Muscle of leg (tissue), 16 donors: ENCODE measurements at places on chromosomes 1 and 21.

GRCh38 chr1:64915381-64916274 is 50.7 kb downstream of the JAK1 start:
- DNase-seq: no peak

GRCh38 chr21:39065917-39066316 is 117.3 kb downstream of the PSMG1 start:
- no peak for DNase-seq

DNA sequence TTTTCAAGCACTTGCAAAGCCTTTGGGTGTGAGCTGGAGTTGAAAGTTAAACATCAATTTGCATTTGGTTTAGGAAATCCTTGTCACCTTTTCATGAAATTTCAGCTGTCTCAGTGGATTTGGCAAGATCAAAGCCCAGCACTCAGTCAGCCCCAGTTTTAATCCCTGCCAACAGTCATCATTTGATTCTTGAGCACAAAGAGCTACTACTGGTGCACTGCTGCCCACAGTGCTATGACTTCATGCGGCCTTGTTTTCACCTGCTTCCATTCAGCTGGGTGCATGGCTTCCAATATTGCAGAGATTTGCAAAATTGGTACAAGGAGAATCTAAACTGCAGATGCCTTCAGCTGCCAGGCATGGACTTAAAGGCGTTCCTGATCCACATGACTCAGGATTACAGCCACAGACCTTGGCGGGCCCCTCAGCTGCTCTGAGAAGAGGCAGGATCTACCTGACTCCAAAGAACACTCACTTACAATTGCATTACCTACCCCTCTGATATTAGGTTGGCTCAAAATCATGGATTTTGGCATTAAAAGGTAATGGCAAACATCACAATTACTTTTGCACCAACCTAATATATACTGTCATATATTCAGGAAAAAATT is 259.1 kb downstream of the DSCAM start:
- no peak for DNase-seq

DNA sequence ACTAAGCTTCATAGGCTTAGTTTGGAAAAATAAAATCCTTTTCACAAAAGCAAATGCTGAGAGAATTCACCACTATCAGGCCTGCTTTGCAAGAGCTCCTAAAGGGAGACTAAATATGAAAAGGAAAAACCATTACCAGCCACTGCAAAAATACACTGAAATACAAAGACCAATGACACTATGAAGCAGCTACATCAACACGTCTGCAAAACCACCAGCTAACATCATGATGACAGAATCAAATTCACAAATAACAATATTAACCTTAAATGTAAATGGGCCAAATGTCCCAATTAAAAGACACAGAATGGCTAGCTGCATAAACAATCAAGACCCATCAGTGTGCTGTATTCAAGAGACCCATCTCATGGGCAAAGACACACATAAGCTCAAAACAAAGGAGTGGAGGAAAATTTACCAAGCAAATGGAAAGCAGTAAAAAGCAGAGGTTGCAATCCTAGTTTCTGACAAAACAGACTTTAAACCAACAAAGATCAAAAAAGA is 28.8 kb downstream of the AKT3 start:
- no peak for DNase-seq

- peak; percentile 52 for DNase-seq
Observed at GRCh38 chr1:64184003-64184440, 19.4 kb upstream of the UBE2U start.

GRCh38 chr1:55150880-55151588 is 64.1 kb downstream of the USP24 start:
- DNase-seq: peak; percentile 56

GRCh38 chr1:219088778-219089557 is 84.7 kb upstream of the LYPLAL1 start:
- DNase-seq: peak; percentile 33

DNA sequence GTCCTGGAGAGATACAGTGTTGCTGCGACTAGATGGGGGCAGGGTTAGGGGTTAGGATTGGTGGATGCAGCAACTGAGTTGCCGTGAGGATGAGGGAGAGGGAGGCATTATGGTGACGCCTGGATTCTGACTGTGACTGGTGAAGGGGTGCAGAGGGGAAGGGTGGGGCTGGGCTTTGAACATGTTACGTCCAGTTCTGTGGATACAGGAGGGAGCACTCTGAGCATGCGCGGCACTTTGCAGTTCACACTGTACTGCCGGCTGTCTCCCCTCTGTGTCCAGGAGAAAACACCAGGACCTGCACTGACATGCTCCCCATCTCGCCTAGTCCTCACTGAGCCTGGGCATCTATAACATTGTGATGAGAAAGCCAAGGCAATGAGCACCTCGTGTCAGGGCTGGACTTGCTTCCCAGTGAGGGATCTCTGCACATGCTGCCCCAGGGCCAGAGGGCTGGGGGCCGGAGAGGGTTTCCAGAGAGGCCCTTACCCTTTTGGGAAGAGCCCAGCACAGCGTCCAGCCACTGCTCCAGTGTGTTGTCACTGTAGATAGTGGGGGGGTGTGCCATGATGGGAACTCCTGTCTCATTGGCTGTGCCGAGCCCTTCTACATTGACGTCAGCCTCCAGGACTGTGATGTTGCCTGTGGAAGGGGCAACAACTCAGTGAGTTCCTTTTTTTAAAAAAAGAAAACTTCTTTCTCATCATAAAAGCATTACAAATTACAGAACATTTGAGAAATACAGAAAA is 7.6 kb downstream of the FAM151A start:
- DNase-seq: peak; percentile 30

- peak; percentile 88 for DNase-seq
Observed at GRCh38 chr1:236850077-236850979, 55.2 kb downstream of the MTR start.

DNA sequence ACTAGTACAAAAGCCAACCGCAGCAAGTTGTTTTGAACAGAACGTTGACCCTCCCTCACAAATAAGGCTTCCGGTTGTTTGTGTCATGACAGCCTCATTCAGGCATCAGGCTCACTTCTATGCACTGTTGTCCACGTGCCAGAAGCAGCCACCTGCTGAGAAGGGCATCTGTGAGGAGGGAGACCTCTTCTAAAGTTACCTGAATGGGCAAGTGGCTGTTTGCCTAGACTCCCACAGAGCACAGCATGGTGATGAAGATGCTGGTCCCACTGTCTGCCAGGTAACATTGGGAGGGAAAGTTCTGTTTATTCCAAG is 176.1 kb downstream of the CLIC6 start:
- peak; percentile 49 for DNase-seq

GRCh38 chr1:32151319-32151787 is 28.1 kb upstream of the TXLNA start:
- peak; percentile 90 for DNase-seq

GRCh38 chr1:25990702-25991395 is 7.0 kb downstream of the PAFAH2 start:
- no peak for DNase-seq

DNA sequence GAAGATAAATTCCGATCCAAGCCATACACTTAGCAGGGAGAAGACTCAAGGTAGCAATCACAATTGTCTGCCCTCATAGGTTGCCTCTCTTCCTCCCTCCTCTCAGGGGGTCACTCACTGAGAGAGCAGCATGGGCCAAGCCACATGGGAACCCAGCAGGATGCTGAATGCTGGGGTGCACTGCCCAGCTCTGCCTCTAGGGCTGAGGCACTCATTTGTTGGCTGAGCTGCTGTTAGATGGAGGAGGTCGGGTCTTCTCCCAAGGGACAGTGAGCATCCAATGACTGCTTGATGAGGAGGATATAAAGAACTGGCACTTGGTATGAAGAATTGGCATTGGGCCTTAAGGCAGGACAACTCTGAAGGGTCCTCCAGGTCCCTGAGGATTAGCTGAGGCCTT is 418.8 kb downstream of the SIPA1L2 start:
- no peak for DNase-seq

- no peak for DNase-seq
Observed at GRCh38 chr21:15366555-15366954, 301.8 kb upstream of the NRIP1 start.

- DNase-seq: no peak
Observed at GRCh38 chr1:86972262-86972661, 57.8 kb downstream of the HS2ST1 start.

DNA sequence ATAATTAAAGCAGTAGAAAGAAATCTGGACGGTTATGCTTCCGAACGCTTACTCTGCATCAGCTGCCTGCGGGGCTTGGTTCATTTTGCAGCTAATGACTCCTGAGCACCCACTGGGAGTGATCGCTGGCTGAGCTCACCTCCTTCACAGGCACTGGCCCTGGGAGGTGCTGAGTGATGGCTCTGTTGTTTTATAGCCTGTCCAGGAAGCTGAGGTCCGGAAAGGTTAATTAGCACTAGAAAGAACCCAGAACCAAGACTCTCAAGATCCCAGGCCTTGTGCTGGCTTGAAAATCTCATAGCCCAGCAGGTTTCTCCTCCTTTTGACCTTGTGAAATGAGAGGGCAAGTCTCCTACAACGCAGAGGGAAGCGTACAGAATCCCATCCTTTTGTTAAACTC is 226.2 kb downstream of the AJAP1 start:
- no peak for DNase-seq

DNA sequence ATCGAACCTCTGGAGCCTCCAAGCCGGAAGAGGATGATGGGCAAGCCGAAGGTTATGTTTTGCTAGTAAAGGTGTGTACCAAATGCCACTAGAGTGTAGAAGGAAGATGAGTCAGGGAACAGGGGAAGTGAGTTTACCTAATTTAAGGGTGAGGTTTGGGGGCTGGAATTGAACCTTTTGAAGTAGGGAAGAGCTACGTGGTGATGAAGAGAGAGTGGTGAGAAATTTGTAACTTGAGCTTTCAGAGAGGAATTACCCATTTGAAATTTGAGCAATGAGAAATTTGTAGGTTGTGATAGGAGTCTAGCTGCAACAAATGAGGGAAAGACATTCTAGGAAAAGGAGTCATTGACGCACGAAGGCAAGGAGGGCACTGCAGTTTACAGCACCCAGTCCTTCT is 70.0 kb upstream of the TENT5C start:
- no peak for DNase-seq

DNA sequence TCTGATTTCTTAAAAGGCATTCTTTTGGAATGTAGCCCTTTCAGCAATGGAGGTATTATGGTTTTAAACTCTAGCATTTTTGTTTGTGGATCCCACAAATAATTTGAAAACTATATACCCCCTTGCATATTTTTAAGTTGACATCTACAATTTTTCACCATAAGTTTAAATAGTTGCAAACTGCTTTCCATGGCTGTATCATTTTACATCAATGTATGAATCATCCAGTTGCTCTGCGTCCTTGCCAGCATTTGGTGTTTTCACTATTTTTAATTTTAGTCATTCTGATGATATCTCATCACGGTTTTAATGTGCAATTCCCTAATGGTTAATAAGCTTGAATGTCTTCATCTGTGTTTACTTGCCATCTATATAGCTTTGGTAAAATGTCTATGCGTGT is 20.7 kb downstream of the DIPK1A start:
- no peak for DNase-seq

- DNase-seq: no peak
Observed at GRCh38 chr1:55526716-55527115, 311.6 kb upstream of the USP24 start.

- no peak for DNase-seq
Observed at GRCh38 chr21:14284481-14284880, 68.5 kb downstream of the RBM11 start.

GRCh38 chr21:35627462-35627861 is 432.9 kb downstream of the SETD4 start:
- DNase-seq: no peak

DNA sequence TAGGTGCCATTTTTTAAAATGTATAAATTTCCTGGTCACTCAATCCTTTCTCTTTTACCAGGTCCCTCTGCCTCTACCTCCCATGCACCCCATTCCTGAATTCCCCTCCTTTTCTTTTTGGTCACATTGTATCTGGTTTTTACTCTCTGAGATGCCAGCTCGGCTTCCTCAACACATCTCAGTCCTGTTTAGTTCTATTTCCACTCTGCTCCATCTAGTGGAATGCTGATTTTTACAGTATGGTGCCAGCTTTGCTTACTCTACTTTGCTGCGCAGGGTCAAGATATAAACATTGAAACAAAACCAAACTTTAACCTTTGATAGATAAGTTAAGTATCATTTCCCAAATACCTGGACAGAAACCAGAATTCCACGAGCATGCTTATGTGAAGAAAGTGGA is 96.0 kb downstream of the ESRRG start:
- no peak for DNase-seq

DNA sequence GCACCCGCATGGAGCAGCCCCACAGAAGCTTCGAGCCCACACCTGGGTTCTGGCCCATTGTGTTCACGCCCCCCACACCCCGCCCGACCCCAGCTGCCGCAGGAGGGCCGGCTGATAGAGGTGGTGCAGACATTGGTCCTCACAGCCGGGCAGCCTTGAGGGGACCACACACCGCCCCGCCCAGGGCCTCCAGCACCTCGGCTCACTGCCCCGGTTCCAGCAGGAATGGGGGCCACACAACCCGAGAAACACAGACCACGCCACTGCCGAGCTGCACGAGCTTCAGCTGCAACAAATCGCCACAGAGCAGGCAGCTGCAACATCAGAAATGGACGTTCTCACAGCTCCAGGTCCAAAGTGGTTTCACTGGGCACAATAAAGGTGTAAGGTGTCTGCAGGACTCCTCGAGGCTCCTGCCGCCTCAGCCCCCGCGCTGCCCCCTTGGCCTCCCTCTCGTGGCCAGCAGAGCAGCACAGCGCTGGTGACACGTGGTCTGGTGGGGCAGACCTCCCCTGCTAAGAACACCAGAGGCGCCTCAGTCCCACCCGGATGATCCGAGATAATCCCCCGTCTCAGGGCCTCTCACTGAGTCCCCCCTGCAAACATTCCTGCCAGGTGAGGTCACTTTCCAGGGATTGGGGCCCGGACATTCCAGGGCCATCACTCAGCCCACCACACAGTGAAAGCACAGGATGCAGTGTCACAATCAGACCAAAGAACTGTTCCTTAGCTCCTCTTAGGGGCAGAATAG is 62.3 kb upstream of the ADARB1 start:
- DNase-seq: peak; percentile 84

GRCh38 chr1:76109404-76109803 is 34.9 kb downstream of the ST6GALNAC3 start:
- no peak for DNase-seq

GRCh38 chr21:43313939-43314405 is 113.0 kb downstream of the SIK1 start:
- no peak for DNase-seq

DNA sequence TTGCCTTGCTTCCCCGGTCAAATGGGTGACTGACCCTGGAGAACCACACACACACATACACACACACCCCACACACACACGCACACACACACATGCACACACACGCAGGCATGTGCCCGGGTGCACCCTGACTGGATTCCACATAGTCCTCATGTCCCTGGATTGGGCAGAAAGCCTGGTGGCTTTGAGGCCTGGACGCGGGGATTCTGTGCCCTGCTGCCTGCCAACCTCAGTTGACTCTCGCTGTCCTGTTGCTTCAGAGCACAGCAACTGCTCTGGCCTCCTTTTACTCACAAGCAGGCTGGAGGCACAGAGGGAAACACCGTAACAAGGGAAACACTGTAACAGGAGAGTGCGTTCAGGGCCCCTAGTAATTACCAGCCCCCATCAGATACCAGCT is 6.4 kb downstream of the RORC start:
- peak; percentile 56 for DNase-seq

GRCh38 chr21:28482657-28483056 is 510.0 kb downstream of the LTN1 start:
- DNase-seq: no peak

- DNase-seq: no peak
Observed at GRCh38 chr1:40977716-40978115, 1.8 kb upstream of the CTPS1 start.
